ENCODE measurements at places on chromosomes 5 and 9.
A peak's percentile ranks its signal among the peaks of the same experiment; 100 is the strongest.

DNA sequence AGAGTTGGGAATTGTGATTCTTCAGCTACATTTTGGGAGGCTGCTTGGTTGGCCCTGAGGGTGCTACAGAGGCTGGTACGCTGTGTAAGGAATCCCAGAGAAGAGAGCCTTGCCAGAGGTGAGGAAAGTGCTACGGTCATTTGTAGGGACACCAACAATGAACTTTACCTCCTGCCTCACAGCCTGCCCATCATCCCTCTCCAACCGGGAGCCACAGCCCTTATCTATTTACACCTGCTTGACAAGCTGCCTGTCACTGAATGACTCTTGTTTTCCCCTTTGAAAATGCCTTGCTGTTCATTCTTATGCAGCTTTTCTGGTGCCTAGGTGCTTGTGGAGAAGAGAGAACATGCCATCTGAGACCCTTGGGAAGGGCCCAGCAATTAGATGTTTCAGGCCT, 110.8 kb downstream of the PCSK1 start:
- no peak for DNase-seq

DNA sequence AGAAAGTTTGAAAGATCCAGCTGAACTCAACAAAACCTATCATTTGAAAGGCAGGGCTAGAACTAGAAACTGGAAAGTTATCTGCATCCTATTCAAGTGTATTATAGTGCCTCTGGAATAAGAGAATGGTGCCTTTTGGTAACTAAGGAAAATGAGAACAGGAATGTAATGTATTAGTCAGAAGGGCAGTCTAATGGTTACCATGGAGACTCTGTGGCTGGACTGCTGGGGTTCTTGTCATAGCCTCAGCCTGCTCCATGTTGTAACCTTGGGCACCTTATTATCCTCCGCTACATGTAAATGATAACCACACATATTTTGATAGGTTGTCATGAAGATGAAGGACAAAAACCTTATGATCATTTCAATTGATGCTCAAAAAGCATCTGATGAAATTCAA, 24.6 kb upstream of the IFNB1 start:
- no peak for DNase-seq

GRCh38 chr5:97986069-97986468, 787.4 kb upstream of the RGMB start:
- DNase-seq: no peak

DNA sequence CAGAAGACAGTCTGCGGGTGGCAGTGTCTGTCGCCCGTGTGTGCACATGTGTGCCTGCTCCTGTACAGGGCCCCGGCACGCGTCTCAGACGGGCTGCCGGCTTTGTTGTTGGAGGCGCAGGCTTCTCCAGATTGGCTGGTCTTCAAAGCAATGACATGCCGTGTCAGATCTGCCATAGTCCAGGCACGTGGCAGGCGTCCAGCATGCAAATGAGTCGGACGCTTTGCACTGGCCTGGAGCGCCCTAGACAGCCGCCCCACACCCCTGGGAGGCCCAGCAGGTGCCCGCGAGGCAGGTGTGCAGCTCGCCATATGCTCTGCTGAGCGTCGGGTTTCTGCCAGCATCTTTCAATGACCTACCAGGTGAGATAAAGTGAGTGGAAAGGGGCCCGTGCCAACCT, 71.5 kb downstream of the GADD45G start:
- peak; percentile 96 for DNase-seq

GRCh38 chr9:134358662-134359319, 32.5 kb downstream of the RXRA start:
- DNase-seq: no peak

GRCh38 chr9:98442541-98442940, 187.1 kb upstream of the TBC1D2 start:
- DNase-seq: no peak

GRCh38 chr5:38448568-38449350, 107.7 kb downstream of the LIFR start:
- DNase-seq: no peak

- DNase-seq: no peak
Measured at GRCh38 chr5:169945831-169946261, 34.4 kb downstream of the INSYN2B start.

DNA sequence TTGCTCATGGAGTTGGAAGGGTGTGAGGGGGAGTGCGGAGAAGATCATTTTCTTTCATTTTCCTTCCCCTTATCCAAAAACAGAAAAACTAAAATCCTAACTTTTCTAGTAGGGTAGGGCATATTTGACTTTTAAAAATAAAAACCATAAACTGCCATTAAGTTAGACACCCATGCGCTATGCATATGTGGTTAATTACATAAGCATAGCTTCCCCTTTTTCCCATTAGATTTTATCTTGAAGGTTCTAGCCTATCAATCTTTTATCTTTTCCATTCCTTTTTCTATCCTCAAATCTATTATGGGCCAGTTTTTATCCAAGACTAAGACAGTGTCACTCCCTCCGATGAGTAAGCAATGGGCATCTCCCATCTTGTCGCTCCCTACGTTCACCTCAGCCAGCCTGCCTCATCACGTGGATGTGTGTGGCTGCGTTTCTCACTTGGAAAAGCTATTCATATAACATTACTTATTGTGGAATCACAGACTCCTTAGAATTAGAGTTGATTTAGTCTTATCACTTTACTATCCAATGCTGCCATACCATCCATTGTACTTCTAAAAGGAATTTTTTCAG, 49.2 kb downstream of the PCSK5 start:
- no peak for DNase-seq

GRCh38 chr5:109656829-109657228, 32.9 kb upstream of the MAN2A1 start:
- no peak for DNase-seq

- DNase-seq: no peak
Measured at GRCh38 chr5:166963596-166963995, 1327.8 kb upstream of the WWC1 start.

GRCh38 chr5:67857502-67857901, 358.1 kb upstream of the PIK3R1 start:
- DNase-seq: no peak

- DNase-seq: no peak
Measured at GRCh38 chr5:36279054-36279698, 22.5 kb downstream of the RANBP3L start.

GRCh38 chr9:82987370-82988189, 75.4 kb downstream of the RASEF start:
- no peak for DNase-seq

- no peak for DNase-seq
Measured at GRCh38 chr9:29456940-29457339, 1883.7 kb upstream of the C9orf72 start.

GRCh38 chr9:134029248-134030226, 4.3 kb downstream of the BRD3OS start:
- no peak for DNase-seq

- no peak for DNase-seq
Measured at GRCh38 chr5:56739990-56740389, 75.4 kb upstream of the MAP3K1 start.

- DNase-seq: no peak
Measured at GRCh38 chr5:160318409-160318808, 6.0 kb upstream of the CCNJL start.

GRCh38 chr9:109903515-109904138, 123.6 kb downstream of the PALM2AKAP2 start:
- DNase-seq: peak; percentile 61

DNA sequence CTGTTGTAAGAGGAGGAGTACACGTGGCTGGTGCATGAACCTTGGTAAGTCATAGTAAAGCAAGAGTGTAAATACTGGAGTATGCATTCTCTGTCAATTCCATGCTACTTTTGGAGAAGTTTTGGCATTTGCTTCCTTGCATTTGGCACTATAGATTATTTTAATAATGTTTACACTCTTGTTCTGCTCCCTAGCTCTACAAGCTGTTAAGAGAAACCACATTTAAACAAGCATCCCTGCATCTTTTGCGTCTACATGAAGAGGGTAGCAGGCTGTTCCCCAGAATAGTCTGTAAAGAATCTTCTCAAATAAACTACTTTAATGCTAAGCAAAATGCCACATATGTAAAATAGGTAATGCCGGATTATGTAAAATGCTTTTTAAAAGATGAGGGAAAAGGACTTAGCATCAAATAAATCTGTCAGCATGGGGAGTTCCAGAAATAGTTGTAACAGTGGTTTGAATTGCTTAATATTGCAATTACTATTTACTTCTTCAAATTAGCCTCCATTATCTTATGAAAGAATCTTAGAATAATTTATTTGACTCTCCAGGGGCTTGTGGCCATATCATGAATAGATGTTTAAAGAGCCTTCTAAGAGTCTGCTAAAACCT, 2127.3 kb upstream of the WWC1 start:
- DNase-seq: no peak

DNA sequence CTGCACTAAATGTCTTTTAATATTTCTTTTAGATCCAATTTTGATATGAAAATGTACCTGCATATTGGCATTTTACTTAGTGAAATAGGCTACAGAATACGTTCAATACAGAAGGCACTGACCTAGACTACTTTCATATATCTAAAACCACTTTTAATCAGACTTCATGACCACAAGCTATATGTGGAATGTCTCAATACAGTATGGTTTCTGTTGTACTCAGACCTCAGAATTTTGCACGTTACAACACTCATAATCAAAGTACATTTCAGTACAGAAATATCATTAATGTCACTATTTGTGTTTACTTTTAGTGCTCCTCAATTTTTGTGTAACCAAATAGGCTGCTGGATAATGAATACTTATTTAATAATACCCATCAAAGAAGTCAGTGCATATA, 74.8 kb downstream of the MEF2C start:
- DNase-seq: no peak

DNA sequence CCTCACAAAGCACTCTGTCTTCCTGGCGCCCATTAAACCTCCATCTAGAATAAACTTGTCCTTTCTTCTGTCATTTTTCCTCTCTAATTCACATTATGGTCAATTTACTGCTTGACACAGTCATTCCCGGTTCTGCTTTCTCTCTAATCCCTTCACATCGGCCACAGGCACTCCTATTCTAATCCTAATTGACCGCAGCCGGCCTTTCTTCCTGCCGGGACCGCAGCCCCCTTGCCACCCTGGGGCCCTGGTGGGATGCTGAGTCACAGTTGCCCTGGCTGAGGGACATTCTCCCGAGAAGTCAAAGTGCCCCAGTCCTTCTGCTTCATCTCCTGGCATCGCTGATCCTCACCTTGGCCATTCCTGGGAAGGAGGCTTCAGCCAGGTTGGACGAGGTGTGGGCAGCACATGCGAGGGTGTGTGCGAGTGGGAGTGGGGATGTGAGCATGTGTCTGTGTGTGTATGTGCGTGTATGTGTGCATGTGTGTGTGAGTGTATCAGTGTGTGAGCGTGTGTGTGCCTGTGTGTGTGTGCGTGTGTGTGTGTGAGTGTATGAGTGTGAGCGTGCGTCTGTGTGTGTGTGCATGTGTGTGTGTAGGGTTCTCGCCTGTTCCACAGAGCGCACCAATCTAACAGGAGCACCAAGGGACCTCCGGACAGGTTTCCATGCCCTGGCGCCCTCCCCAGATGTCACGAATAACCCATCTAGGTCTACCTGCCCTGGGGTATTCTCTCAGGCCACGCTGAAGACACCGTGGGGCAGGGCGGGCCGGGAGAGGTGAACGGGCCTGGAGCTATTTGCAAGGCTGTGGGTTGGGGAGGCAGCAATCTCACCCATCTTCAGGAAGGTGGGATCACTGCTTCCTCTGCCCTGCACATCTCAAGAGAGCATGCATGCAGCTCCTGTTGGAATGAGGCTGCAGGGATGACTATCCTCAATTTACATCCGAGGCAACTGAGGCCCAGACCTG, 191.2 kb downstream of the PAX5 start:
- no peak for DNase-seq

DNA sequence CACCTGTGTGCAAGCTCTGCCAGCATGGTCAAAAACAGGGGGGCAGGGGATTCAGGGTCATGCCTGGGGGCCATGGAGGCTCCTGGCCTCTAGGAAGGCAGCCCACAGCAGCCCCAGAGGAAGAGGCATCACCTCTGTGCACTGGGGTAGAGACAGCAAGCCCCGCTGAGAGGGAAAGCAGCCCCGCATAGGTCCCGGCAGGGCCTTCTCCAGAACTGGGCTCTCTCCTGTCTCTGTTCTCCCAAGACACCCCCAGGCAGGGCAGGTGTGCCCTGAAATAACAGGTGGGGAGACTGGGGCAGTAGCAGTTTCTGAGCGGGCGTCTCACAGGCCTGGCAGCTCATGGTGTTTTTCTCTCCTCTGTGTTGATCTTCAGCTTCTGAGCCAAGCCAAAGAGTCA, 279.1 kb downstream of the HSPA4 start:
- DNase-seq: no peak

DNA sequence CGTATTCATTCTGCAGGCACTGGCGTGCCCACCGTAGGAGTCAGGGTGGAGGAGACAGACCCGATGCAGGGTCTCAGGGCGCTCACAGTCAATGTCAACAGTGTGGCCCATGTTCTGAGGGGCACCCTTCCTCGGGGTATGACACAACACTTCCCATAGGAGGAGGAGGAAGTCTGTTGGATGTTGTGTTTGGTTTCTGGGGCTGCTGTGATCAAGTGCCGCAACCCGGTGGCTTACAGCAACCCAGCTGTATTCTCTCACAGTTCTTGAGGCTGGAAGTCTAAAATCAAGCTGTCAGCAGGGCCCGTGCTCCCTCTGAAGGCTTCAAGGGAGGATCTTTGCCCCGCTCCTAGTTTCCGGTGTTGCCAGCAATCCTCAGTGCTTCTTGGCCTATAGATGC, 5.6 kb upstream of the HNRNPAB start:
- no peak for DNase-seq

DNA sequence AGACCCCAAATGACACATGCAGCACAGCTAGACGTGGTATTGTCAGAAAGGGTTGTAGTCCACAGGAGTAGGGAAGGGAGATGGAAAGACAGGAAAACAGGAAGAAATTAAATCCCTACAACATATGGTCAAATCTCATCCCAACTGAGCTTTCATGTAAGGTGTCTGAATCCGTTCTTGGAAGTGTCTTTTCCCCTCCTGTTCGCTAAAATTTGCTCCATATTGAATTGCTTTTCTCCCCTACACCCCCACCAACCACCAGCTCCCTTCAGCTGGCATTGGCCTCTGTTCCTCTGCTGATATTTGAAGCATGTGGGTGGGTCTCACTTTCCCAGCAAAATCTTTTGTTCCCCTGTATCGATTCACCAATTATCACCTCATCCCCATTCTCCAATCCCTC, 376.2 kb upstream of the WWC1 start:
- no peak for DNase-seq

- DNase-seq: no peak
Measured at GRCh38 chr9:87006956-87007355, 59.6 kb upstream of the GAS1 start.

DNA sequence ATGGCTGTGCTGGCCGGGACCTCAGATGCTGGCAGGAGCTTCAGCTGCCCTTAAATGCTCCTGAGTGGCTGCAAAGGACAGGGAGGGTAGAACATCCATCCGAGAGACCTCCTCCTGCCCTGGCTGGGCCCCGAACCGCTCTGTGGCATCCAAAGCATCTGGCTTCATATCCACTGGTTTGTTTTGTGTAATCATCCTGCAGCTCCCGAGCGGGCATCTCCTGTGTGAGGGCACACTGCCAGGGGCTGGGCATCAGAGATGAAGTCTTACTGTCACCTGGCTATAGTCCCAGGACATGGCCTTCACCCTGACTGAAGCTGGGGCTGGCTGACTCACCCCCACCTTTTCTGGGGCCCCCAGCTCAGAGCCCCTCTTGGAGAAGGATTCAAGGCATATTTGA, 18.5 kb upstream of the NTNG2 start:
- peak; percentile 14 for DNase-seq
